ENCODE measurements at places on chromosomes 5 and 9. TPM values are rescaled to one million over a fixed set of nuclear protein-coding genes. Genes with fewer than 3 reads are reported as not detected.

Gene NR2F1-AS1
- not detected for total RNA-seq

- H3K36me3 ChIP-seq = no peaks in the 10 kb centered on the region
- no peaks in the 10 kb centered on the region for H3K27me3 ChIP-seq
- peaks cover 11% of the 10 kb centered on the region for H3K4me1 ChIP-seq
Observed at GRCh38 chr5:143233031-143233430, 170.5 kb downstream of the NR3C1 start.

Gene PCSK1
- not detected for total RNA-seq

DNA sequence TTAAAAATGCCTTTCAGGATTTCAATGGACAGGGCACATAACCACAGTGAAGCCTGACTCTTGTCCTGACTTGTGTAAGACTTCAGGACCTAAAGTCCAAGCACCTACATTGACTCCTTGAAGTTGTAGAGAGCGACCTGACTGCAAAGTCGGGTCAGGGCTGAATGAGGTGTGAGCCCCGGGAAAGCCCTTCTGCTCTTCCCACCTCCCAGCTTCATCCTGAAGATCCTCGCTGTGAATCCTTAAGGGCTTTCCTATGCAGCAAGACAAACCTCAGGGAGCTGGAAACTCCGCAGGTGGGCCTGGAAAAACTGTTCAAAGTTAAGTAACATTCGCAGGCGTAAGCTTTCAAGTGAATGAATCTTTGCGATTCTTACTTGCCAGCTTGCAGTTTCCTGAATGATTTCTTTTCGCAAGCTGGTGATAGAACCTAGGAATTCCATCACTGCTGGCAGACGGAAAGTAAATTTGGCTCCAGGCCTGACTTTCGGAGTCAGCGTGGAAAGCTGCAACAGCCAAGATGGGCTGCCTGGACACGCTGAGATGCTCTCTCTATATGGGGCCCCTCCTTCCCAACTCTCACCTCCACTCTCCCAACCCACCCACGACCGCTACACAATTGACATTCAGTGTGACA, 10.9 kb downstream of the SEMA5A start:
- no peak overlapping the region for H3K4me3 ChIP-seq
- H3K27me3 ChIP-seq = no peaks in the 10 kb centered on the region
- DNase-seq = no peak
- H3K4me1 ChIP-seq = no peaks in the 10 kb centered on the region

DNA sequence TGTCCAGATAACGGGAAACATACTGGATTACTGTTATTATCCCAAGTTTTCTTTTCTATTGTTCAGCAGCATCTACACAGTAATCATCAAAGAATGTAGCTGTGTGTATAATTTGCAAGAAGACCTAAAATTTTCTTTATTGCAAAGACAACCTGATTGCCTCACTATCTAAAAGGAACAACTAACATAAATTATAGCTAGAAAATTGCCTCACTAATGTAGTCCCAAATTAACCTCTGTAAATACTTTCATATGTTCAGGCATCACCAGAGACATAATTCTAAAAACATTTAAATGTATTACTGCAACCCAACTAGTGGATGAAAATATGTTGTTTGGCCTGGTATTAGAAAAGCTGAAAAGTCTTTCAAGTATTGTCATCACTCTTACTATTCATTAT, 275.4 kb downstream of the CDH12 start:
- no peak for DNase-seq
- H3K4me3 ChIP-seq = no peak overlapping the region
- no peaks in the 10 kb centered on the region for H3K36me3 ChIP-seq
- H3K27me3 ChIP-seq = no peaks in the 10 kb centered on the region
- H3K4me1 ChIP-seq = no peaks in the 10 kb centered on the region

Gene LCNL1
- 0.12 TPM for total RNA-seq

Gene EPB41L4B
- total RNA-seq = not detected

DNA sequence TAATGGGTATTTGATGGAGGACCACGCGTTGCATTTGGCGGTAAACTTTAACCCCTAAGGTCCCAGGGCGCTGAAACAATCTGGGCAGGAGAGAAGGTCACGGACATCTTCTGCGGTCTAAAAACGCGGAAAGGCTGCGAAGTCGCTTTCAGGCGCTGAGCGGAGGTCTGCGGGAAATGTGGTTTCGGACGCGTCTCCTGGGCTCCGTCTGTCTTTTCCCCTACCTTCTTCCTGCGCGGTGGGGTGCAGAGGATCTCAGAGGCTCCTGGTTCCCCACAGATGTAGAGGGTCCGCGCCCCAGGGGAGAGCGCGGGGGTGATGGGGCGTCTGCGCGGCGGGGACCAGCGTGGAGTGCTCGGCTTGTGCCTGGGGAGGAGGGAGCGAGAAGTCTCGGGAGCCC, 58.4 kb downstream of the ZNF510 start:
- no peaks in the 10 kb centered on the region for H3K4me1 ChIP-seq
- no peaks in the 10 kb centered on the region for H3K27me3 ChIP-seq
- no peak overlapping the region for H3K4me3 ChIP-seq
- DNase-seq = no peak
- no peak overlapping the region for H3K27ac ChIP-seq

Gene PCDHGB2
- total RNA-seq = 0.38 TPM

Gene TNC
- total RNA-seq = not detected

Gene KCNIP1
- not detected for total RNA-seq

- no peak for DNase-seq
- H3K36me3 ChIP-seq = no peaks in the 10 kb centered on the region
- H3K4me1 ChIP-seq = no peaks in the 10 kb centered on the region
- no peaks in the 10 kb centered on the region for H3K27me3 ChIP-seq
Observed at GRCh38 chr9:125397736-125398135, 136.1 kb downstream of the GAPVD1 start.

- no peaks in the 10 kb centered on the region for H3K36me3 ChIP-seq
- no peak overlapping the region for H3K27ac ChIP-seq
- H3K27me3 ChIP-seq = no peaks in the 10 kb centered on the region
- no peaks in the 10 kb centered on the region for H3K4me1 ChIP-seq
Observed at GRCh38 chr5:21689587-21689986, 1163.6 kb downstream of the CDH12 start.
